ENCODE measurements at places on chromosomes 2 and 18.

DNA sequence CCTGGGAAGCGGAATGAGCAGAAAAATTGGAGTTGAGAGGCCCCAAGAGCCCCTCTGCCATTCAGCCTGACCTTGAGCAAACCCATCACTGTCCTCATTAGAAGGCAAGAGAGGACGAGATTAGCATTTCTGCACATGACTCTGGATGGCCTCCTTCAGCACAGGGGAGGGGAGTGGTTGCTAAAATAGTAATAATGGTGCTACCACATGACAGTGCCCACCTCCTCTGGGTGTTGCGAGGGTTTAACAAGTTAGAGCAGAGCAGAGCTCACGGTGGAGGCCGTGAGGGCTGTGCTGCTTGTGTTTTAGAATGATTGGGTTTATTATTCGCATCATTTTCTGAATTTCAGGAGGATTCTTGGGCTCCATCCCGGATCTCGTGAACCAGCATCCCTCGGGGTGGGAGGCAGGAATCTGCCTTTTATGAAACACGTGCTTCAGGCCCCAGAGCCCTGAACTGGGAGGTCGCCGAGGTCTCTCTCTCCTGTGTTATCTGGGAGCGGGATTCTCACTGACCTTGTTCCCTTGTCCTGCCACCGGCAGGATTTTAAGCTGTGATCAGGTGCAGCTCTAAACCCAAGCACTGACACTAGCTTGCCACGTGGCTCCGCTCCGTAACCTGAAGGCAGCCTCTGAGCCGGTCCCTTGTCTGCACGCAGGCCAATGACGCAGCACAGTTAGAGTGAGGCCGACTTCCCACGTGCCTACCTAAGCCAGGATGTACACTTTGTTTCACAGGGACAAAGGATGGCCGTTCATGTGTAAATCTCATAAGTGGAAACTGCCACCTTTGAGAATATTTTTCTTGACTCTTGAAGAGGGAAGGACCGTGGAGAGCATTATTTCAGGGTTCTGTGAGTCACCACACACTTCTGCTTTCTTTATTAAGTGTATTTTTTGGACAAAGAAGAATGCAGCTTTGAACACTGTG, 142.3 kb downstream of the ACOXL start:
- no peak for DNase-seq

DNA sequence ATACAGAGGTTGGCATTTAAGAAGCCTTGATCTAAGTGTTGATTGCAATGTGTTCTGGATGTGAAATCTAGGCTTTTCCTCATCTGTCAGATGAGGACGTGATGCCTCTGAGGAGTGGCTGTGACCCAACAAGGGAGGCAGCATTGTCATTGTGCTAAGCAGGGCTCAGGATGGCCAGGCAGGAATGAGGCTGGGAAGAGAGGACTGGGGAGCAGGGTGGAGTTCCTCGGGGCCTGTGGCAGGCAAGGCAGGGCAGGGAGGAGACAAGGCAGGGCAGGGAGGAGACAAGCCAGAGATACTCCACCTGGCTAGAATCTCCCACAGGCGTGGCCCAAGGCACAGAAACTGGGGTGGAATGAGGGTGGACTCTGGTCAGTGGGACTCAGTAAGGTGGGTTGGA, 116.6 kb downstream of the RPIA start:
- DNase-seq = no peak

- no peak for DNase-seq
Observed at GRCh38 chr2:37656512-37657423, 14.7 kb downstream of the CDC42EP3 start.

- no peak for DNase-seq
Observed at GRCh38 chr2:216341121-216341520, 31.2 kb downstream of the MARCHF4 start.

DNA sequence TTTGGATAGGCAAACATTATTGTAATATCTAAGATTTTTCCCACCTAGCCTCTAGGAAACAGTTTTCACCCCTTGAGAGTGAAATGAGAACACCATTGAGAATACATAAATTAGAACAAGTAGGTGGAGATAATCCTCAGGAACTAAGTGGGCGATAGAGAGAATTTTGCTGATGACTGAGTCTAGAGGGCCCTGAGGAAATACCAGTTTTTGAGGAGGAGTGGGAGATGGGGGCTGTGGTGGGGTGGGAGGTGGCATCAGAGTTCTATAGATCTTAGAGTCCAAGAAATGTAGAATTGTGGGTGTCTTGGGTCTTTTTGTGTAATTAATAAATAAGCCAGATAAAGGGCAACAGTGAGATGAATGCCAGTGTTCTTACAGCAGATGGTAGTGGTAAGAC, 11.8 kb downstream of the NCAPH start:
- DNase-seq = no peak

DNA sequence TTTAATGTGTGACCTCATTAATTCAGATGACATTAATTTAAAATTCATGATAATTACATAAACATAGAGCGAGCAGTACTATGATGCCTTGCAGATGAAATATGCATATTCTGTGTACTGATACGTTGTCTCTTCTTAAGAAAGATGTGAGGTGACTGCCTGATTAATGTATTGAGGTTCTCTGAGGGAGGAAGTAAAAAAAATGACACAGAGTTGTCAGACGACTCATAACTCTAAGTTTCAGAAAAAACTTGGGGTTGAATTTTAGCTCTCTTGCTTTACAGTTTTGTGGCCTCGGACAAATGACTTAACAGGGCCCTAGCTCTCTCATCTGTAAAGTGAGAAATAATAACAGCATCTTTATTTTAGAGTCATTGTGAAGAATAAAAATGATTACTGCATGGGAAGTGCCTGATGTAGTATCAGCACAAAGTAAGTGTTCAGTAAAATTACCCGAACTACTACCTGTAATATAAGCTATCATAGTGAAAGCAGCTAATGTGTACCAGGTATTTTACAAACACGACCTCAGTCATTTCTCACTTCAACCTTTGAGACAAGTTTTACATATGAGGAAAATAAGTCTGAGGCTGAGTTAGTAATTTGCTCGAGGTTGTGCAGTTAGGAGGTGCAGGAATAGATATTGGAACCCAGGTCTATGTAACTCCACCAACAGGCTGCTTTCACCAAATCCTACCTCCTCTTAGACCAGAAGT, 65.3 kb downstream of the ALK start:
- DNase-seq = no peak

DNA sequence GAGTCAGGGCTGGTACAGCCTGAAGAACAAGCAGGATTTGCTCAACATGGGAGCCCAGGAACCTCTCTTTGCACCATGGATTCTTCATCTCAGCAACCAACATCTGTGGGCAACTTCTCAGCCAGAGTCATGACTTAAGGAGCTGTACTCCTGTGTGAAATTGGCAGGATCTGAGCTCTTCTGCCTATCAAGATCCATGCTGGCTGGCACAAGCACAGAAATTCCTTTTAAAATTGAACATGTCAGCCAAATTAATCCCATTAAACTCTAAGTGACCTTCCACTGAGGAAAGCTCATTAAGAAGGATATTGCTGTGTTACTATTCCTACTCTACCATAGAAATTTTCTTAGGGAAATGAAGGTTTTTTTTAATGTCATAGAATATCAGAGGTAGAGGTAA, 110.5 kb upstream of the SCG2 start:
- no peak for DNase-seq

- DNase-seq = no peak
Observed at GRCh38 chr2:21245565-21245964, 121.8 kb downstream of the TDRD15 start.

GRCh38 chr18:35019933-35020332, 21.3 kb upstream of the MAPRE2 start:
- no peak for DNase-seq

DNA sequence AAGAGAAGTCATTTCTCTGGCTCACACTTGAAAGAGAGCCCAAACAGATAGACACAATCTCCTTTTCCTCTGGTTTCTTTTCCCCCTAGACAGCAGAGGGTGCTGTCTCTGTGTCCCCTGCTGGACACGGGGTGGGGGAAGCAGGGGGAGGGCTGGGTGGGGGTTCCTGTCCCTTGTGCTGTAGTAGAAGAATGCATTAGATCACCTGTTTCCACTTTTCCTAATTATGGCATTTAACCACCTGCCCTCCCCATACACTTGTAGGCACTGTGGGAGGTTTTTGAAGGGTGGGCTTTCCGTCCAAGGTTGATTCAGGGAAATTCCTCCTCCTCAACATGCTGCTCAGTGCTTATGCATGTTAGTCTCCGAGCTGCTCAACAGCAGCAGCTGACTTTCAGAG, 206.2 kb upstream of the EPAS1 start:
- no peak for DNase-seq

GRCh38 chr2:182862091-182862490, 4.3 kb downstream of the FRZB start:
- DNase-seq = no peak

- no peak for DNase-seq
Observed at GRCh38 chr18:47113796-47114540, 36.3 kb downstream of the HDHD2 start.

DNA sequence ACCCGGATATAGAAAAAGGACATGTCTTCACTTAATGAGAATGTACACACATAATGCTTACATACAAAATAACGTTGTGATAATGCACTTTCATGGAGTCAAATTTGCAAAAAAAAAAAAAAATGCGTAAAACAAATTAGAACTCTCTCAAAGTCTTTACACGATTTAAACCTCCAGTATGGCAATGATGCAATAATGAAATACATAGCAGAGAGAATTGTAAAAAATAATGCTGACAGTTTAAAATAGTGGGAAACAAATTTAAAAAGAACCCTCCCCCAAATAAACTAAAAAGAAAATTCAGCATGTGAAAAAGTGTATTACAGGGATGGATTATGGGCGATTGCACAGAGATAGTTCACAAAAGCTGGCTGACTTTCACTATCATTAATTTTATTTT, 46.6 kb upstream of the FHL2 start:
- DNase-seq = no peak

GRCh38 chr2:240326886-240327285, 108.6 kb upstream of the GPC1 start:
- no peak for DNase-seq

DNA sequence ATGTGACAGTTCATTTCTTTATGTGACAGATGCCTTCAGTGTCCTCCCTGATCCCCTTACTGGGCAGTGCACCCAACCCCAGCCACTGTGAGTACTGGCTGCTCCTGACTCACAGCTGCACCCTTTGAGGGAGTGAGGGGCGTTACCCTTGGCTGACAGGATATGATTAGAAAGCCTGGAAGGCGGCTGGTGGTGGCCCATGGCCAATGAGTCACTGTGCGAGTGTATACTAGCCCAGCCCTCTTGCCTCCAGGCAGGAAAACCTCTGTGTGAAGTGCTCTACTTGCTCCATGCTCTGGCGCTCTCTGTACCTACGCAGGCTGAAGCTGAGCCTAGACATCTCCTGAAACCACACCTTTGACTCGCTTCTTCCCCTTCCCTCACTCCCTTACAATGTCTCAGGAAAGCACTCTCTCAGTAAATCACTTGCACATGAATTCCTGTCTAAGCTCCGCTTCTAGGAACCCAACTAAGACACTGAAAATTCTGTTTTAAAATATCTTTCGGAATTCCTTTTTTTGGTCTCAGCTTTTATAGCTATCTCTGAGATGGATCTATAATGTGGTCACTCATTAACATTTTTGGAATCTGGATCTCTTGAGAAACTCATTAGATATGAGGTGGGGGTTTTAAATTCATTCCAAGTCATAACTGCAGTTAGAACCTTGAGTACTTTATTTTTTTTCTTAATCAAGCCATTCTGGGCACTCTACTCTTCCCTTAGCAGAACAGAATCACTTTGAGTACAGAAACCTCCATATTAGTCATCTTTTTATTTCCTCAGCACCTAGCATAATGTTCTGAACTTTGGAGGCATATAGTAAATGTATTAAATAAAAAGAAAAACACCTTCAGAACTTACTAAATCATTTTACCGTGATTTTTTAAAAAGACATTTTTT, 25.3 kb upstream of the STAM2 start:
- DNase-seq = no peak

DNA sequence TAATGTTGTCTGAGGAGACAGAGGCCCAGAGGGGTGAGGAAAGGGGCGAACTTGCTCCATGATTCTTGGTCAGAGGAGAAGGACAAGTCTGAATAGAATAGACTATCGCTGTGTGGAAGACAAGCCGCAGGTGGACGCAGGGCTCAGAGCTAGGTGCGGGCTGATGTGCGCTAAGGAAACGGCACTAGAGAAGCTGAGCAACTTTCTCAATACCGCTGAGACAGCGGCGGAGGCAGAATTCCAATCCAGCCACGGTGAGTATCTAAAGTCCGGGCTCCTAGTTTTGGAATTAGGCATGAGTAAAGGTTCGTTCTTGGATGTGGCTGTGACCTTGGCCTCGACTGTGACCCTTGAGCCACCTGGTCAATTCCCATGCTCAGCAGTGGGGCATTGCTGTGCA, 47.8 kb downstream of the CAPN13 start:
- DNase-seq = no peak

DNA sequence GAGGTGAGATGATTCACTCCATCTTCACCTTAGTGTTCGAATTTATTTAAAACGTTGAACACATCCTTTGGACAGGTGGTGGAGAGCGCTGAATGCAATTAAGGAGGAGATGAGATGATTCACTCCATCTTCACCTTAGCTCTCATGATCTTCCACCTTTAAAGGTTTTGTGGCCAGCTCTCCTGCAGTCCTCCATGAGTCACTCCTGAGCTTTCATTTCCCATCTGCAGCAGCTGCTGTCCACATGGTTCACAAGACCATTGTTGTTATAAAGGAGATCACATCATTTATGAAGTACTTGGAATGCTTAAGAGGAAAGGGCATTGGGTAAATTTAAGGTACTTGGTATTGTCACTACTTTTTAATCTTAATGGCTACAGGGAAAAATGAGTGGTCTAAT, 298.5 kb downstream of the PAX3 start:
- DNase-seq = no peak

DNA sequence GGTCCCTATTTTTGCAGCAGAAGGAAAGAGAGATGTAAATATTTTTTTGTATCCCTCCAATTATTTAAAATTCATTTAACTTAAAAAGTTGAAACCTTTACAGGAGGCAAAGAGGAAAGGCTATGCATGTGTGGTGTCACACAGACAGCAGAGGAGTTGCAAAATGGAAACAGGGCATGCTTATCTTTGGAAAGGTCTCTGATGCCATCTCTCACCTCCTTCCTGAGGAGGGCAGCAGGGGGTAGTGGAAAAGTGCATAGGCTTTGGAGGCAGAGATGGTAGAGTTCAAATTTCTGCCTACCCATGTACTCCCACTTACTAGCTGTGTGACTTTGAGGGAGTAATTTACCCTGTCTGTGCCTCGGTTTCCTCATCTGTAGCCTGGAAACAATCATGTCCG, 99.6 kb upstream of the MCFD2 start:
- DNase-seq = no peak

- DNase-seq = no peak
Observed at GRCh38 chr2:95047629-95048510, 22.4 kb downstream of the MAL start.

GRCh38 chr2:182650704-182651103, 65.4 kb upstream of the DNAJC10 start:
- DNase-seq = no peak
